ENCODE measurements at places on chromosomes 13 and 19. TPM values are rescaled to one million over a fixed set of nuclear protein-coding genes. Genes with fewer than 3 reads are reported as not detected.

DNA sequence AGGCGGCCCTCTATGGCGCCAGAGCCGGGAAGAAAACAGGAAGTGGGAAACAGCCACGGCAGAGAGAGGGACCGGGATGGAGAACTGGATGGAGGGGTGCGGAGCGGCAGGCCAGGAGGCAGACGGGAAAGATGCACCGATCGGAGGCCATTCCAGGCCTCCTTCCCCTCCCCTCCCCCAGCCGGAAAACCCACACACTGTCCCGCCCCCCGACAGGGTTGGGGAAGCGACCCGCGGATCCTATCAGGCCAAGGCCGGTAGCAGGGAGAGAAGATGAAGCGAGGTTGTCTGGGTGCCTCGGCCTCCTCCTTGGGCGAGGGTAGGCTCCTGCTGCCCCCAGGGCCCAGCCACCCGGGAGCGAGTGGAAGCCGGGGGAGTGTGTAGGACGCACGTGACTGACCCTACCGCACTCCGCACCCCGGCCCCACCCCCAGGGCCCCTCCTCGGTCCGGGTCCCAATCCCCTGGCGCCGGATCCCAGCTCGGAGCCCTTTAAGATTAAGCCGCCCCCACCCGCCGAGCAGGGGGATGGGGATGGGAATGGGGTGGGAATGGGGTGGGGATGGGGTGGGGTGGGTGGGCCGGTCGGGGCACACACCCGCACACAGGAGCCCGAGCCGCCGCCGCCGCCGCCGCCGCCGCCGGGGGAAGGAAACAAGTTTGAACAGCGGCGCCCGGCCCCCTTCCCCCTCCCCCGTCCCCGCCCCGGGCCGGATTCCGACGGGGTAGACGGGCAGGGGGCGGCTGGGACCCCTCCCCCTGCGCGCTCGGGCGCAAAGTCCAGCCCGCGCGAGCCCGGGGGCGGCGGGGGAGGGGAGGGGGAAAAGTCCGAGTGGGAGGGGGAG, 1.5 kb downstream of the ERF start:
- peak; percentile 53 for DNase-seq

- DNase-seq = peak; percentile 4
These were observed 361.5 kb downstream of the RFC3 start for GRCh38 chr13:34179481-34179880.

Gene CD70
- 57.3 TPM for total RNA-seq

GRCh38 chr13:70829748-70830147, 721.5 kb upstream of the KLHL1 start:
- no peak for DNase-seq

GRCh38 chr19:46451352-46451751, 20.0 kb downstream of the PNMA8A start:
- DNase-seq = no peak
